ENCODE measurements at places on chromosomes 16 and 17. TPM values are rescaled to one million over a fixed set of nuclear protein-coding genes. Genes with fewer than 3 reads are reported as not detected.

The ZNF287 gene
- 11.7 TPM for total RNA-seq

- DNase-seq: no peak
Measured at GRCh38 chr17:8894202-8894671, 26.8 kb upstream of the PIK3R6 start.

DNA sequence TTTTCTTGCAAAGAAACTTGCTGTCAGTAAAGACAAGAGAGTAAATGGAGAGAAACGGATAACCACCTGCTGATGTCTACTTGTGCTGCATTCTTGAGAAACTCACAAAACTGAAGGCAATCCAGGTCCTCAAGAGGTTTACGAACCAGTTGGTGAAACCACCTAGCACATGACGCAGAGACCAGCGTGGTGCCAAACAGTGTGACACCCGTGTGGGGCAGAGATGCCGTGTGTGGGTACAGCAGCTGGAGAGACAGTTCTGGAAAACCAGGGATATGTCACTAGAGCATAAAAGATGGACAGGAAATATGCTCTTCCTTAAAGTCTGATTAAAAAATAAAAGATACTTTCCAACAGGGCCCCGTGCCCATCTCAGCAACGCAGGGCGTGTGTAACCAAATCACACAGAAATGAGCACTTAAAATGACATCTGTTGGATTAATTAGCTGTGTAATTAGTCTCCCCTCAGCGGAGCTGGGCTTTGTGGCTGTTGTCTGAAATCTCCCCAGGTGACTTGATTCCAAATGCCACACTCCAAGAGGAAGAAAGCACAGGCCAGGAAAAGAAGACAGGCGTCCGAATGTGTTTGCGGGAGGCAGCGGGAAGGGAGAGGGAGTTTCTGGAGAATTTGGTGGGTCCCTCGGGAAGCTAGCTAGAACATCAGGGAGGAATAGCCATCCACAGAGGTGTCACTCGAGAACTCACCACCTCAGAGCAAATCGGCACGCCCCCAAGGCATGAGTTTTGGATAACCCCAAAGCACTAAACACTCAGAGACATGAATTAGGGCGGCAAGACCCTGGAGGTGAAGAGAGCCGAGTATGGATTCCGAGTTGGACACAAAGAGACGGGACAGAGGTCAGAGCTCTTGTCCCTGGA lies 109.8 kb downstream of the ZFHX3 start:
- peak; percentile 13 for DNase-seq

DNA sequence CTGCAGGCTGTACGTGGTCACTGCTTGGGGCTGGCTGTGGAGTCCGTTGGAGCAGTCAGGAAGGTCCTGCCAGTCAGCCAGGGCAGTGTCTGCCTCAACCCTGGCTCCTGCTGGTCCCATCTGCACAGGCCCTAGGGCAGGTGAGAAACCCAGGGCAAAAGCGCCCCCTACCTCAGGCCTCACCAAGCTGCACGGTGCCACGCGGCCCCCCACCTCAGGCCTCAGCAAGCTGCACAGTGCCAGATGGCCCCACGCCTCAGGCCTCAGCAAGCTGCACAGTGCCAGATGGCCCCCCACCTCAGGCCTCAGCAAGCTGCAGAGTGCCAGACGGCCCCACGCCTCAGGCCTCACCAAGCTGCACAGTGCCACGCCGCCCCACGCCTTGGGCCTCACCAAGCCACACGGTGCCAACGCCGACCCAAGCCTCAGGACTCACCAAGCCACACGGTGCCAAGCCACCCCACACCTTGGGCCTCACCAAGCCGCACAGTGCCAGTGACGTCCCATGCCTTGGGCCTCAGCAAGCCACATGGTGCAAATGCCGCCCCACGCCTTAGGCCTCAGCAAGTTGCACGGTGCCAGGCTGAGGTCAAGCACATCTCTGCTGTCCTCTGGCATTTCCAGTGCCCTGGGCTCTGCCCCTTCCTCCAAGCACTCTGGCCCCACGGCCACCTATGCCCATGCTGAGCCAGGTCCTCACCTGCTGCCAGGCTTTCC lies 5.5 kb downstream of the TMEM204 start:
- no peak for DNase-seq

DNA sequence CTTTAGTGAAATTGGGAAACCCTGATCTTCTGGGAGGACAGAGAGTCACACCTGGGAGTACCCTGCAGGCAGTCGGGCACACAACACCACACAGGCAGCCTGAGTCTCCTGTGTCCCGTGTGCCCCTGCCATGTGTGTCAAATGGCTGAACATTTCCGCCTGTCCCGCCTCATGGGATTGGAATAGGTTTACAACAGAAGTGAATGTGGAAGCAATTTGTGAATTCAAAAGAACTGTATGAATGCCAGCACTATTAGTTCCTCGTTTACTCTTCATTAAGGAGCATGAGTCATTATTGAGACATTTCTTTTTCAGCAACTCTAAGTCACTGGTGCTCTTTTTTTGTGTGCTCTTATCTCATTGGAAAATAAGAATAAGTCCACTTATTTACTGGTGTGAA lies 226.5 kb downstream of the PMP22 start:
- DNase-seq: peak; percentile 75

- DNase-seq: peak; percentile 33
Measured at GRCh38 chr17:13996276-13996675, 73.0 kb upstream of the COX10 start.

- no peak for DNase-seq
Measured at GRCh38 chr16:35308674-35309073, 1849.3 kb downstream of the TP53TG3F start.

- DNase-seq: no peak
Measured at GRCh38 chr17:57207396-57207795, 48.9 kb upstream of the MSI2 start.

- no peak for DNase-seq
Measured at GRCh38 chr16:55433030-55433429, 46.0 kb upstream of the MMP2 start.

- no peak for DNase-seq
Measured at GRCh38 chr16:70157105-70157476, 16.5 kb upstream of the CLEC18C start.

DNA sequence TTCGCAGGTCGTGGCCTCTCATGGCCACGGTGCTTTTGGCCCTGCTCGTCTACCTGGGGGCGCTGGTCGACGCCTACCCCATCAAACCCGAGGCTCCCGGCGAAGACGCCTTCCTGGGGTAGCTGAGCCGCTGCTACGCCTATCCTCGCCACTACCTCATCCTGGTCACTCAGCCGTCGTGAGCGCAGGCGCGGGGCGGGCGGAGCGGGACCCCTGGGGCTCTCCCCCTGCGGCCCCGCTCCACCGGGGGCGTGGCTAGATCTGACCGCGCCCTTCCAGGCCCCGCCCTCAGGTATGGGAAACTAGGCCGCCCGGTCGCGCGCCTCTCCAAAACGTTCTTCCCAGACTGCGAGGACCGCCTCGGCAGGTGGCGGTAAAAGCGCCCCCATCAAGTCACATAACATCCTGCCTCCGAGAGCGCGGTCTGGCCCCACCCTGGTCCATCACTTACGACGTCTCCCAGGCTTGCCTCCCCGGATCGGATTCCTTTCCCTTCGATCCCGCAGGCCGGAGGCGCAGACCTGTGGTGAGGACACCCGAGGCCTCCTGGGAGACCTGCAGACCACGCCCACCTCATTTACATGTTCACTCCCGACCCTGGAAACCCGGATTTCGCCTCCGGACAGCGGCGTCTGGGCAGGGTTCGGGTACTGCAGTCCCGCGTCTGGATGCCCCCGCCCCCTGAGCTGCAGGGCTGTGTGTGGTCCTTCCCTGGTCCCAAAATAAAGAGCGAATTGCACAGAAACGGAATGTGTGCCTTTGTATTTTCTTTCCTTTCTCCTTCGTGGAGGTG lies 91.5 kb upstream of the TMEM97 start:
- DNase-seq: peak; percentile 68

- peak; percentile 71 for DNase-seq
Measured at GRCh38 chr16:47574091-47575054, 113.2 kb downstream of the PHKB start.

GRCh38 chr17:60139438-60140285 lies 10.1 kb upstream of the CA4 start:
- DNase-seq: peak; percentile 85

- peak; percentile 92 for DNase-seq
Measured at GRCh38 chr17:44906010-44906646, 6.9 kb upstream of the EFTUD2 start.

GRCh38 chr16:71645450-71645849 lies 19.5 kb downstream of the MARVELD3 start:
- peak; percentile 55 for DNase-seq

DNA sequence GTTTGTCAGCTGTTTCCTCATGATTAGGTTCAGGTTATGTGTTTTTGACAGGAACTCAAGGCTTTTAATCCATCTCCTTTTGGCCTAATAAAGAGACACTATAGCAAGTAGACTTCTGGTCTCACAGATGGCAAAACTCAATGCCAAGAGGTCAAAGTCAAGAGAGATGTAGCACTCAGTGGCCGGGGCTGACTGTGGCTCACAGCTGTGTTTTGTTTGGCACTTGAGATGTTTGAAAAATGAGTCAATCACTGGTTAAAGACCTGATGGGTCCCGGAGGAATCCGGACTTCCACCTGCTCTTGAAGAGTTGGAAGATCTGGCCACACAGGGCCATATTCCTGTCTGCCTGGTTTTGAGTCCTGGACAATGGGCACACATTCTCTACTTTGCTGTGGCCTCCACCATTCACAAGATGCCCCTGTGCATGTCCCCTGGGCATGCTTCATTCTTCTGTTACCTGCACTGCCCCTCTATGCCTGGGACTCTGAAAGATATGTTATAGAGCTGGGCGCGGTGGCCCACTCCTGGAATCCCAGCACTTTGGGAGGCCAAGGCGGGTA lies 210.3 kb downstream of the SNX29 start:
- peak; percentile 36 for DNase-seq

GRCh38 chr17:17052462-17053221 lies 10.4 kb downstream of the MPRIP start:
- no peak for DNase-seq

GRCh38 chr16:27433636-27434035 lies 31.7 kb downstream of the IL21R start:
- no peak for DNase-seq
